Panc1 (cell line): ENCODE measurements at places on chromosomes 16 and 17.

- DNase-seq, result no peak
These were observed 1.0 kb downstream of the LYRM1 start for GRCh38 chr16:20901436-20902112.

- DNase-seq, result no peak
These were observed 6.6 kb downstream of the LUC7L3 start for GRCh38 chr17:50725769-50726655.

DNA sequence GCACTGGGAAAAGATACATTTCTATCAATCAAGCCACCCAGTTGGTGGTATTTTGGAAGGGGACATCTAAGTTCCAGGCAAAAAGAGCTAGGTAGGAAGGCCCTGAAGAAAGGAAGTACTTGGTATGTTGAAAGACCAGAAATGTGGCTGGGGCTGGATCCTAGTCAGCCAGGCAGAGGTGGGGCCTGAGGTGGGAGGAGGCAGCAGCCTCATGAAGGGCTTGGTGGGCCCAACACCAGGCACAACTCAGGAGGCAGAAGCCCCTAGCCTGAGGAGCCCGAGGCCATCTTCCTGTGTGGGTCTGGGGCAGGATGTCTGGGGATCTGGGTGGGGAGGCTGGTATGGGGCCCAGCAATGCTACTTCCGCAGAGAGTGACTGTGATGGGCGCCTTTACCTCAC lies 105.9 kb downstream of the SALL1 start:
- no peak for DNase-seq

- DNase-seq, result no peak
These were observed at the start of gene GPRC5B for GRCh38 chr16:19884611-19885450. Gene GPRC5B, minus strand, starts transcription at chr16:19884848. Its CDS starts 12,003 bp downstream, at chr16:19872845.

DNA sequence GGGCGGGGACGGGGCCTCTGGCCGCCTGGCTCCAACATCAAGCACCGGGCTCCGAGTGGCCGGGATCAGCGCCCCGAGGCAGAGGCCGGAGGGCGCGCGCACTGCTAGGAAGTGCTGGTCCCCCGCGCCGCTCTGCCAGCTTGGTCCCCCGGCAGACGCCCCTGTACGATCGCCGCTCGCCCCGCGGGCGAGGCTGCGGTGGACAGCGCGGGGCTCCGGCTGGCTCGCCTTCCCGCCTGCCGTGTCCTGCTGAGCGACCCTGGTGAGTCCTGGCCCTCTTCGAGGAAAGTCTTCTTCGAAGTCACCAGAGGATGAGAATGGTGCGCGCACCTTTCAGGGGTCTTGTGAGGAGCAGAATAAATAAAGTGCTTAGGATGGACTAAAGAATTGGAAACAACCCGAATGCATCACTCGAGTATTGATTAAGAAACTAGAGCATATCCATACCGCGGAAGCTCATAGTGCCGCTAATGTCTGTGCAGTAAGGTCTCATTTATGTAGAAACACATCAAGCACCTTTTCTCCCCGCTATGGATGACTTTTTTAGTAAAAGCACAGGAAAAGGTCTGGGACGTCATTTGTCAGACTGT lies 392 bp downstream of the ZNF213 start:
- DNase-seq, result no peak

GRCh38 chr16:65786916-65787315 lies 579.6 kb upstream of the CDH5 start:
- no peak for DNase-seq

GRCh38 chr16:29761882-29762281 lies 16.1 kb upstream of the C16orf54 start:
- DNase-seq, result no peak

- no peak for DNase-seq
These were observed 10.4 kb downstream of the CD300LF start for GRCh38 chr17:74702116-74702871.

- no peak for DNase-seq
These were observed 25.4 kb downstream of the RANBP10 start for GRCh38 chr16:67780847-67781564.

DNA sequence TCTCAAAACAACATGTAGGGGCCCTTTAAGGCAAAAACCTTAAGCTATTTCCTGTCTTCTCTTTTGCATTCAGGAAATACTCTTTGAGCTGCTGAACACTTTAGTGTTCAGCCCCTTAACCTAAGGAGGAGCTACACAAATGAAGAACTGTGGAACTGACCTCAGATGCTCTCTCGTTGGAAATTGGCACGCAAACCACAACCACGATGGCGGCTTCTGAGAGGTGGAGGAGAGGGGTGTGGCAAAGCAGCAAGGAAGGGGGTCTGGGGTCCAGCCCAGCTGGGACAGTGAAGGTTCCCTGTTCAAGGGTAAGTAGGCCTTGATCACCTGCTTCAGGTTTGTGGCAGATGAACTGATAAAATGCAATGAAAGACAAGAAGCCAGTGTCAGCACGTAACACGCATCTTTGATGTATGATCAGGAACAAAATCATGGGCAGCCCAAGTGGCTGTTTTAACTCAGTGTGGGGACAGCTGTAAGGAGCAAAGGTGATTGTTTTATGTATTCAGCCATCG lies 291.6 kb upstream of the TNRC6C start:
- no peak for DNase-seq

- DNase-seq, result no peak
These were observed 1.1 kb downstream of the NSRP1 start for GRCh38 chr17:30117675-30118081.

DNA sequence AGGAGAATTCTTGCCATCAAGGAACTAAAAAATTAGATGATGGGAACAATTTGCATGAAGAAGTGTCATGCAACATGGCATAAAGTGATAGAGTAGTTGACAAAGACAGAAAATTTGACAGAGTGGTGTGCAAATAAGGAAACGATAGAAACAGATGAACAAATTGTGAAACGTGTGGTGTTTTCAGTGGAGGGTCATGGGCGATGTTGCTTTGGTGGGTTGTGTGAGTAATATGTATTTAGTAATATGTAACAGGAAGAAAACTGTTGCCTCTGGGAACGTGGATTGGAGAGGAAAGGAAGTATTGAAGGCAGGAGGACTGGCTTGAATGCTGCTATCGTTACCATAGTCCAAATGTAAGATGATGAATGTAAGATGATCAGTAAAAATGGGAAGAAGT lies 3.6 kb downstream of the COX10 start:
- DNase-seq, result no peak

DNA sequence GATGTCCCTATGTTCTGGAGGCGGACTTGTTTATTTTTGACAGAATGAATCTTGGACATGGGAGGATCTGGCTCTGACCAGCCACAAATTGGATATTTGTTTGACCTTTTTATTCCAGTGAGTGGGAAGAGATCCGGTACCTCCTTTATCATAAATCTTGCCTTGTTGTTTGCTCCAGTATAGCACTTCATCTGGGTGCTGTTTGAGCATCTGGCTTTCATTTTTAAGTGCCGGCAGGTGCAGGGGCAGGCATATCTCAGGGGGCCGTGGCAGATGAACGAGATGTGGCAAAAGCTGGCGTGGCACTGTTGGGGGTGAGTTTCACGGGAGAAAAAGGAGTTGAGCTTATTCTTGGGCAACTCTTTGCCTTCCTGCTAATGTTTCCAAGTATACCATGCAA lies 37.8 kb downstream of the MSI2 start:
- DNase-seq, result no peak

- DNase-seq, result no peak
These were observed 25.3 kb downstream of the FBXO31 start for GRCh38 chr16:87358250-87358649.

- no peak for DNase-seq
These were observed 4.3 kb upstream of the NUPR1 start for GRCh38 chr16:28543072-28543471.

GRCh38 chr17:44979426-44979995 lies 11.4 kb upstream of the C1QL1 start:
- no peak for DNase-seq

DNA sequence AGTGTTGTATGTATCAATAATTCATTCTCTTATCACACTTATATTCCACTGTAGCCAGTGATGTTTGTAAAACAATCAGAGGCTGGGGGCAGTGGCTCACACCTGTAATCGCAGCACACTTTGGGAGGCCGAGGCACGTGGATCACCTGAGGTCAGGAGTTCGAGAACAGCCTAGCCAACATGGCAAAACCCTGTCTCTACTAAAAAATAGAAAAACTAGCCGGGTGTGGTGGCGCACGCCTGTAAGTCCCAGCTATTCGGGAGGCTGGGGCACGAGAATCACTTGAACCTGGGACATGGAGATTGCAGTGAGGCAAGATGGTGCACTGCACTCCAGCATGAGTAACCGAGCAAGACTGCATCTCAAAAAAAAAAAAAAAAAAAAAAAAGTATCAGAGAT lies 217.0 kb downstream of the CPPED1 start:
- no peak for DNase-seq

GRCh38 chr16:30535777-30536190 lies 1.1 kb upstream of the ZNF747 start:
- no peak for DNase-seq

- DNase-seq, result no peak
These were observed 186.4 kb upstream of the CHMP6 start for GRCh38 chr17:80805032-80805751.

DNA sequence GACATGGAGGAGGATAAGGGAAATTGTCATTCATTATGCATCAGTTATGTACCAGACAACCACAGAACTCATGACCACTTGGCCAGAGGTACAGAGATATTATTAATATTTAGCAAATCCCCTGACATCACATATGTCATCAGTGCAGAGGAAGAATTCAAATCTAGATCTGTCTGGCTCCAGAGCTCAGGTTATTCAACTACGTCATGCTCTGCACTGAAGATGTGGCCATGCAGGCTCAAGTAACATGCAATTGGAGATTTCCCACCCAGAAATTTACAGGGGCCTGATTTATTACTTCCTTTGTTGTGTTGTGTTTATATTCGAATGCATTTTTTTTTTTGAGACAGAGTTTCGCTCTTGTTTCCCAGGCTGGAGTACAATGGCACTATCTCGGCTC lies 224.3 kb downstream of the HS3ST4 start:
- no peak for DNase-seq

DNA sequence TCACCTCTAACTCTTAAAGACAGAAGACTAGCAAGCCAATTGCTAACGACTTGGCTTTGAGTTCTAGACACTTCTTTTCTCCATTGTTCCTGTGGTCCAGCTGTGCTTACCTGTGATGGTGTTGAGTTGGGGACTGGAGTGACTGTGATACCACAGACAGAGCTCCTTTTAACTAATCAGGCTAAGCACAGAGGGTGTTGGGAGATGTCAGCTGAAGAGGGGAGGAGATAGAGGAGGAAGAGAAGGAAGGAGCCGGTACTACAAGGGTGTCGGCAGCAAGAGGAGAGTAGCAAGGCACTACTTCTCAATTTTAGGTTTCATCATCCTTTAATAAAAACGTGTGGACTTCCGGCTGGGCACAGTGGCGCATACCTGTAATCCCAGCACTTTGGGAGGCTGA lies 5.1 kb upstream of the MYO1D start:
- no peak for DNase-seq

DNA sequence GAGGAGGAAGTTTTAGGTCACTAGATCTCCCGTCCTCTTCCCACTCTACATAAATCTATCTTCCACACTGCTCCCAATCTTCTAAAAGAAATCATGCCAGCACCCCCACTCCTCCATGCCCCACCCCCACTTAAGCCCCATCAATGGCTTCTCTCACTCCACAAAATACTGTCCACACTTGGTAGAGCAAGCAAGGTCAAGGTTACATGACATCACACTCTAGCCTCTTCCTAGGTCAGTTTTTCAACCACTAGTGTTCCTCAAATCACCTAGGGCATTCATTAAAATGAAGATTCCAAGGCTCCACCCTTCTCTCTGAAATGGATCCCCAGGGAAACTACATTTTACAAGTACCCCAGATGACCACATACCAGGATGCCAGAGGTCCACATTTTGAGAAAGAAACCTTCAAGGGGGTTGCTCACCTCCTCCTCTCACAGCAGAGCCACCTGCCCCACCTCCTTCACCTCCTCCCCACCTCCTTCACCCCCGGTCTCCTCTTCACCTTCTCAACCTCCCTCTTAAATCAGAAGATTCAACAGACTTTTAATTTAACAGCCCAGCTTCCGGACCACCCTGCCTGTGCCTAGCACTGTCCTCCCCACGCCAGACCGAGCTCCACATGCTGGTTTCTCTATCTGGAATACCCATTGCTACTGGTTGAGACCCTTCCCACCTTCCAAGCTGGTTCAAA lies 3.2 kb downstream of the AMFR start:
- DNase-seq, result no peak

DNA sequence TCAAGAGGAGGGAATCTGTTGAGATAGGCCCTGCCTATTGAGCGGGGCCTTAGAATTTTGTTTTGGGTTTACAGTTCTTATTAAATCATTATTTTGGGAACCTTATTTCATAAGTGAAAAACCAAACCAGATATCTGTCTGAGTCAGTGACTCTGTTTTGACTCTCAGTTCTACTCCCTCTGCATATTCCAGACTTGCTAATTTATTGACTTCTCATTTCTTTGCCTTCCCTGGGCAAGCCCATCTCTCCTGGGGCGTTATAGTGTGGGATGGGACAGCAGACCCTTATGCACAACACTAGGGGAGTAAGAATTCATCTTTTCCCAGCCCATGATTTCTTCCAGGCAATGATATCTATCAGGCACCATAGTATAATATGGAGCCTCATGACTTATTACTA lies 45.7 kb downstream of the CPD start:
- no peak for DNase-seq

- no peak for DNase-seq
These were observed 62.0 kb upstream of the CRHR1 start for GRCh38 chr17:45722161-45722560.

DNA sequence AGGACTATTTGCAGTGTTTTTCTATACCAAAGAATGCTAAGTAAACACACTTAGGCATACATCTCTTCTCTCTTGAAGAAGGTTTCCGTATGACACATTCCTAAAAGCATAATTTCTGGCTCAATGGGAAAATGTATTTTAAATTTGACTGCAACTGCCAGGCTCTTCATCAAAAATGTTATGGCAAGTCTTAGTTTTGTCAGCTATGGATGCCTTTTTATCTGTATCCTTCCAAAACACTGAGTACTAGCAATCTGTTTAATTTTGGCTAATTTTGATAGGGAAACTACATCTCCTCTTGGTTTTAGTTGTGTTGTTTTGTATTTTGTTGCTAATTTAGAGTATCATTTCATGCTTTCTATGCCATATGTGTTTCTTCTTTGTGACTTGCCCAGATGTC lies 35.4 kb downstream of the MRPS23 start:
- DNase-seq, result no peak
